ENCODE measurements at places on chromosomes 2 and 18.

DNA sequence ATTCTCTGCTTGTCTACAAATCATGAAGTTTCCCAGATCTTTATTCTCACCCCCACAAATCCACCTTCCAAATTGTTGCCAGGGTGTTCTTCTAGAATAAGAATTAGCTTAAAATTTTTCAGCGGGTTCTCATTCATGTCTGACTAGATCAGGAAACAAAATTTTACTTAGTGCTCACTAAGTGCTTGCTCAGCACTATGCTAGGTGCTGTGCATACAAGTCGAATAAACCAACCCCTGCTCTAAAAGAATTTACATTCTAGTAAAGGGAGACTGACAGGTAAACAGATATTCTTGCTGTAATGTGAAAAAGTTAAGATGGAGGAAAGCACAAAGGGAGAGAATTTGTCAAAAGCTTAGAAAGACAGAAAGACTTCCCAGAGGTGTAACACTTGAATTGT, 2.4 kb upstream of the FSIP2 start:
- no peak for ATAC-seq

DNA sequence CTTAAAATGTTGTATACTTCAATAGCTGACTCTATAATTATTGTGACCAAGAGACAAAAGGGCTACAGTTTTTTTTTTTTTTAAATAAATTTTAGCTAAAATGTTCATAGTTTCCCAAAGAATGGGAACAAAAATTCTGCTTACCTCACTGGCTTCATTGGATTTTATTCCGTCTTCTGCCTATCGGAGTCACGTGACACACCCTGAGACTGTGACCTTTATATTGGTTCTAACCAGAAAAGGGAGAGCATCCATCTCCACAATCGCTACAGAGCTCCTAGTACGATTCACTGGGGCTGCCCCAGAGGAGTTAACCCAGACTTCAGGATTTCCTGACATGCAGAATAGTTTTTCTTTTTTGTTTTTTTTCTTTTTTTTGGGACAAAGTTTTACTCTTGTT, 203.6 kb upstream of the SLC35G4 start:
- no peak for ATAC-seq

- no peak for ATAC-seq
Observed at GRCh38 chr2:44929735-44930273, 11.7 kb upstream of the SIX3 start.

DNA sequence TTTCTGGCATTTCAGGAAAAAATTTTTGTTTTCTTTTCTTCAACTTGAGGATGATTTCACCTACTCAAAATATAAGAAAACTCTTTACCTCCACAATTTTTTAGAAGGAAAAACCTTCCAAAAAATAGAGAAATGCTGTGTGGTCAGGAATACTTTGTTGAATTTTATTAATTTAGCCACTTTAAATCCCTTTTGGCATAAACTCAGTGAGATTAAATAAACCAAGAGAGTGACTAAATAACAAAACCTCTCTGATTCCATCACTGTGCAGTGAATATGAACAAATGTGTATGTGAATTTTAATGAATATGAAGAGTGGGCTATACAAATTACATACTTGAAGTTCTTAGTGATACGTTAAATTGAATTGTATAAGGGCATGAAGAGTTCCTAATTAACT, 25.8 kb upstream of the CYTIP start:
- ATAC-seq, result no peak

- no peak for ATAC-seq
Observed at GRCh38 chr18:36661999-36662398, 166.8 kb downstream of the TPGS2 start.

DNA sequence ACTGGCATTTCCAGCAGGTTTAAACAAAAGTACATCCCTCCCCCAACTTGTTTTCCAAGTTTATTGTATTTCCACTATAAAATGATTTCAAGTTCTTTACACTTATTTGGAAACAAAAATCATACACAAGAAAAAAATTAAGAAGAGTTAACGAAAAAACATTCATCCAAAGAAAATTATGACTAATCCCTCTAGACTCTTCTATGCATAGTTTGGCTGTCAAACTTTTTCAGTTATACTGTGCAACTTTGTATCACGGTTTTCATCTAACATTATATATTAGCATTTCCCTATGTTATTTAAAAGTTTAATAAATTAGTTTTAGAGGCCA, 627 bp downstream of the WDCP start:
- no peak for ATAC-seq

- ATAC-seq, result no peak
Observed at GRCh38 chr2:180905002-180905401, 75.4 kb upstream of the UBE2E3 start.

GRCh38 chr18:22974707-22975106, 41.6 kb downstream of the RBBP8 start:
- no peak for ATAC-seq

DNA sequence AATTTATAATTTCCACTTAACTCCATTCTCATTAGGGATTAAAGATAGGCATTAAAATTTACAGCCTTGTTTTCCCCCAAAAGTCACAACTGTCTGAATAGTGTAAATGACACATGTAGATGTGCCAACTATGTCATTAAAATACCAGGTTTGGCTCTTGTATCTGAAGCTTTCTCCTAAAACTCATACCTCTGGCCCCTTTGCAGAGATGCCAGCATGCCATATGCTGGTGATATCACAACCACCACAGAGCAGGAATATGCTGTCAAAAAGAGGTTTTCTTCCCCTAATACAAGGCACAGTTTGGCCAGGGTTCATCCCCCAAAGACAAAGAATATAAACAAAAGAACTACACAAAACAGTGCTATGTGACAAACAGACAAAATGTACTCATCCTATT, 65.4 kb downstream of the REV1 start:
- no peak for ATAC-seq

DNA sequence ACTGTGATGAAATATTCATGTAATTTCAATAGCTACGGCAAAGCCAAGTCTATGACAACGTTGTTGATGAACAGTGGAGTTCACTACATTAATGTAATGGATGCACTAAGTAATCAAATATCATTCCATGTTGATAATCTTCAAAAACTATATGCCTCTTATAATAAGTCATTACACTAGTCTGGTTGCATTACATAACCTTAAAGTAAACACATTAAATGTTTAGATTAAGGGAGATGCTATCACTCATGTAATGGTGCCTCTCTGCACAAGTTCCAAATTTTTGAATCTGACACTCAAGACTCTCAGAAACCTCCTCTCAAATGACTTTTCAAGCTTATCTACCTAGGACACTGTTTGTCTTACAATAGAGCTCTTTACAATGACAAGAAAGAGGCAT, 35.4 kb downstream of the PIEZO2 start:
- ATAC-seq, result no peak

GRCh38 chr18:56278421-56279003, 359.9 kb downstream of the TXNL1 start:
- no peak for ATAC-seq

DNA sequence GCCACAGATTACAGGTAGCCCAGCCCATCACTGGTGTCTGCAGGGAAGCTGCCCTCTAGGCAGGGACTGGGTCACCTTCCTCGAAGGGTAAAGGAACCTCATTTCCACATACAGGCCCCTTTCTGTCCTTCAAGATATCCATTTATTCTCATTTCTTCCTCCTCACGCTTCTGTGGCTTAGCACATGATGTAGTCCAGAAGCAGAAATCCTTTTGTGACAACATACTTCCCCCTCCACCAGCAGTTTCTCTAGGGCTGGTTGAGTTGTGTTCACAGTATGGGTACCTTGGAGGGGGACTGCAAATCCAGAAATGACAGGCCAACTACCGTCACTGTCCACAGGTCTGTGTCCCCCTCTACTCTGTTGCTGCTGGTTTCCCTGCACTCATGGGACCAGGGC, 364.9 kb downstream of the ANAPC1 start:
- ATAC-seq, result no peak

- ATAC-seq, result peak; percentile 92
Observed at GRCh38 chr18:9898792-9899549, 13.2 kb downstream of the TXNDC2 start.

DNA sequence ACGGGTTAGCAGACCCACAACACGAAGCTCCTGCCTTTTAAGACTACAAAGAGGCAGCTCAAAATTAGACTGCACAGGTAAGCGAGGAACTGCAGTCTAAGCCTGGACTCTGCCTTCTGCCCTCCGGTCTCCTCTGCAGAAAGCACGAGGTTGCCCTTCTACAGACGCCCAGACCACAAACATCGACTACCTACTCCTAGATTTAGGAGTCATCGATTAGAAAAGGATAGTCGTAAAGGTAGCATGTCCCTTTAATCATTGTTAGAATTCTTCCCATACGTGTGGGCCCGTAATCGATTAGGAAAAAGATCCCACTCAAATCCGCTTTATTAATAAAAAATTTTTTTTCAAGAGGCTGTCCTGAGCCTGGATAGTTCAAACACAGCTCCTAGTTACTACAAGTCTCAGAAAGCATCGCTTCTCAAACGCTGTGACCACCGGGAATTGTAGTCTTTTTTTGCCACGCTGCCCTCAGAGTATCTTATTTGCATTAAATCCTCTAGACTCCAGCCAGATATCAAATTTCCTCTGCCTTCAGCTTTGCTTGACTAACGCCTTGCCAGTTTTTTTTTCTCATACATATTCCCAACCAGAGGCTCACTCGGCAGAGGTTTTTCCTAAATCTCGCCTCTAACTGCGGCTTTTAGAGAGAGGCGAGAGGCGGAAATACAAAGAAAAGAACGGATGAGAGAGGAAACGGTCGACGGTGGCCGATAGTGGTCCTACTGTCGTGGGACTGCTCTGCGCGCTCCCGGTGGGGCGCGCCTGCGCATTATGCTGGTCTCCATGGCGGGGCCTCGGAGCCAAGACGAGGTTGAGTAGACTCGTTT, at the start of the genes CARF and WDR12:
Gene CARF, plus strand, starts transcription at position 764 of the 830 bp plus-strand sequence. CDS start 29,628 bp downstream, outside the sequence.
Gene WDR12, minus strand, starts transcription at position 162 of the 830 bp plus-strand sequence. CDS start 197 bp downstream, outside the sequence.
- ATAC-seq, result peak; percentile 91

GRCh38 chr18:13229001-13229671, 10.6 kb downstream of the LDLRAD4 start:
- no peak for ATAC-seq

GRCh38 chr2:40428439-40428838, 23.5 kb downstream of the SLC8A1 start:
- ATAC-seq, result no peak

- ATAC-seq, result no peak
Observed at GRCh38 chr18:58856881-58857280, 7.8 kb upstream of the ZNF532 start.

DNA sequence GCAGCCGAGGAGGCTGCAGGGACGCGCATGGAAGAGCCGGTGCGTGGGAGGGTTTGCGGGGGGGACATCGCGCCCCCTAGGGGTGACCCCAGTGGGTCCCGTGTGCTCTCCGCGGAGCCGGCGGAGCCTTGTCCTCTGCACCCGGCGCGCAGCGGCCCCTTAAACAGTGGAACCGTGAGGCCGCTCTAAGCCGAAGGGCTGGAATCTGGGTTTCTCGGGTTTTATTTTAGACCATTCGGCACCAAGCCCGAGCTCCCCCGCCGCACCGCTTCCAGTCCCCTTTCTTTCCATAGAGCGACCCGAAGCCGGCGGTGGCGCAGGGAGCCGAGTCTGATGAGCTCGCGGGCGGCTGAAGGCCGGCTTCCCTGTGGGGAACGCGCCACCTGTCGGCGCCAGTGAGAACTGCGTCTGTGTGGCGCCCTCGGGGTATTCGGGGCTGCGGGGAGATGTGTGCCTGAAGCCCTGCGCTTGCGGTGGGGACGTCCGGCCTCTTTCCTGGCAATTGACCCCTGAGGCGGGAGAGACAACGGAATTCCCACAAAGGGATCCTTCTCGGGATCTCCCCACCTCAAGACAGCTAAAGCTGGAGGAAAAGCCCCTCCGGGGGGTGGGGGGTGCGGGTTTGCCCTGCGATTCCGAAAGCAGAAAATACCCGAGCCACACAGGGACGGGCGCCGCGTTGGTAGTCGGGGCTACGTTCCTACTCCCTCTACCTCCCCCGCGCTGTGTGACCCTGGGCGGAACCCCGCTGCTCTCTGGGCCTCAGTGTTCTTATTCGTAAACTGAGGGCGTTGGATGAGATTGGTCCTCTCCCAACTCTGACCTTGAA, 8.2 kb upstream of the EN1 start:
- peak; percentile 86 for ATAC-seq

DNA sequence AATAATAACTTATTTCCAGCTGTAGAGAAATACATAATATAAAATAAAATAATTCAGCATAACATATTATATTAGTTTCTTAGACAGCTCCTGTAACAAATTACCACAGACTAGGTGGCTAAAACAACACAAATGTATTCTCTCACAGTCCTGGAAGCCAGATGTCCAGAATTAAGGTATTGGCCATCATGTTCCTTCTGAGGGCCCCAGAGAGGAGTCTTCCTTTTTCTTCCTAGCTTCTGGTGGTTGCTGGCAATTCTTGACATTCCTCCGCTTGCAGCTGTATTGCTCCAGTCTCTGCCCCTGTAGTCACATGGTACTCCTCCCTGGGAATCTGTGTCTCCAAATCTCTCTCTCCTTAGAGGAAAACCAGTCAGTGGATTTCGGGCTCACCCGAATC, 146.8 kb downstream of the RBM43 start:
- ATAC-seq, result no peak

DNA sequence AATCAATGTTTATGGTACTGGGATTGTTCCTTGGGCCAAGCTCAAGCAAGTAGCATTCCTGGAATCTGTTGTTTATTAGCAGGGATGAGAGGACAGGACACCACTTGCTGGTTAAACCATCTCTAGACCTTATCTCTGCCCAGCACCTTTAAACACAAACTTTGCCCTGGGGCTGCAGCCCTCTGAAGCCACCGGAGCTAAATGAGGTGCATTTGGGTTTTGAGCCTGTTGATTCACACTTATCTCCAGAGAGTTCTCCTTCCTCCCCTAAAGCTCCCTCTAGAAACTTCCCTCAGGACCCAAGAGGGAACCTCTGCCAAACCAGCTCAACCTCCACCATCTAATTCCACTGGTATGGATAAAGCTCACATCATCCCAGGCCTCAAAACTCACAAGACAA, 94.8 kb upstream of the EPAS1 start:
- ATAC-seq, result no peak

- ATAC-seq, result no peak
Observed at GRCh38 chr18:70666936-70667335, 378.1 kb downstream of the SOCS6 start.

GRCh38 chr2:173388795-173389194, 34.1 kb downstream of the CDCA7 start:
- no peak for ATAC-seq

DNA sequence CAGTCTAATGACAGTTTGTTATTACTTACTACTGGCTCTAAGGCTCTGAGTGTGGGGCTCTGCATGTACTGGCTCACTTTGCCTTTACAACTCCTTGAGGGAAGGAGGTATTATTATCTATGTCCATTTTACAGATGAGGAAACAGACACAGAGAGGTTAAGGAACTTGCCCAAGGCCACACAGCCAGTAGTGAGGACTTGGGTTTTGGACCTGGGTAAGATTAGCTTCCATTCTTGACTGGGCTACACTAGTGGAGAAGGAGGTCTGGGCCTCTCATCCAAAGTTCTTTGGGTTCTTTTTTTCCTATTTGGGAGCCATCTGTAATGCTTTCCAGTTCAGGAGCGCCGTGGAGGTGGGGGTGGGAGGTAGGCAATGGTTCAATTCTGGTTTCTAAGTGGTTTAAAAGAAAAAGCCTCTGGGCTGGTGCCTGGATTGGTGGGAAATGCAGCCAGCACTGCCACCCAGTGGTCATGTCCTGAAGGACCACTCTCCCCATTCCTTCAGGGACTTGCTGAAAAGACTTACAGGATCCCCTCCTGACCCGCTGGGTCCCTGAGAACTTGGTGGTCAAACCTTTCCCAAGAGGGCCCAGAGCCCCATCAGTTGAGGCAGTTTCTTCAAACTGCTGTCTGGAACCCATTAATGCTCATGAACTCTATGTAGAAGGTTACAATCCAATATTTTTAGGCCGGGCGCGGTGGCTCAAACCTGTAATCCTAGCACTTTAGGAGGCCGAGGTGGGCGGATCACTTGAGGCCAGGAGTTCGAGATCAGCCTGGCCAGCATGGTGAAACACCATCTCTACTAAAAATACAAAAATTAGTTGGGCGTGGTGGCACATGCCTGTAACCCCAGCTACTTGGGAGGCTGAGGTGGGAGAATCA, 38.6 kb upstream of the NOTO start:
- peak; percentile 89 for ATAC-seq
